ENCODE measurements at places on chromosomes 13 and 19. TPM values are rescaled to one million over a fixed set of nuclear protein-coding genes. Genes with fewer than 3 reads are reported as not detected.
A peak's percentile ranks its signal among the peaks of the same experiment; 100 is the strongest.

The ACER1 gene
- 56.9 TPM for total RNA-seq

- DNase-seq, result no peak
These were observed 9.7 kb downstream of the SMIM24 start for GRCh38 chr19:3470500-3471128.

The ZNF418 gene
- 4.3 TPM for total RNA-seq

- DNase-seq, result no peak
These were observed 3.2 kb downstream of the CCNP start for GRCh38 chr19:40223135-40223822.

DNA sequence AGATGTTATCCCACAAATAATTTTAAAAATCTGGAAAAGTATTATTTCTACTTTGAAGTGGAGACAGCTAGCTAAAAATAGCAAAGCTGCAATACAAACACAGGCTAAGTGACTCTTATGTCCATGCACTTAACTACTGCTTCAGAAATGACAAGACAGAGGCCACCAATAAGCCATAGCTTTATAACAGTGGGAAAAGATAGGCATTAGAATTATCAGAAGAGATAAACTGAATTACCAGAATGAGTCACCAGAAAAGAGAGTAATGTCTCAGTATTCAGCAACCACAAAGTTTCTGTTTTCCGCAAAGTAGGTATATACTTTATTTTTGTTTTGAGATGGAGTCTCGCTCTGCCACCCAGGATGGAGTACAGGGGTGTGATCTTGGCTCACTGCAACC is 17.1 kb downstream of the CLN5 start:
- DNase-seq, result no peak

DNA sequence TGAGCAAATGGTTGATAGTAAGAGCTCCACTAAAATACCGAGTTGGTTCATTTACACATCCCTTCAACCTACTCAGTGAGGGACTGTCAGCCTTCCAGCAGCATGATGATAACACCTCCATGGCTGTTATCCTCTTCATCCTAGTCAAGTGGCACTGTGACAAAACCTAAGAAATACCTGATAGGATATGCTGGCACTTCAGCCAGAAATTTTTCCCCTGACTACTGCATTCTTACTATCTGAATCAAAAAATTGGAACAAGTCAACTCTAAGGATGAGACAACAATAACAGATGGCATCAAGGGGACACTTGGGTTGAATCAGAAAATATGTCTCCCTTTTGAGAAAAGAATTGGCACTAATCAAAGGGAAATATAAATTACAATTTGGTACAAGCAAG is 193.9 kb downstream of the KCTD12 start:
- no peak for DNase-seq

DNA sequence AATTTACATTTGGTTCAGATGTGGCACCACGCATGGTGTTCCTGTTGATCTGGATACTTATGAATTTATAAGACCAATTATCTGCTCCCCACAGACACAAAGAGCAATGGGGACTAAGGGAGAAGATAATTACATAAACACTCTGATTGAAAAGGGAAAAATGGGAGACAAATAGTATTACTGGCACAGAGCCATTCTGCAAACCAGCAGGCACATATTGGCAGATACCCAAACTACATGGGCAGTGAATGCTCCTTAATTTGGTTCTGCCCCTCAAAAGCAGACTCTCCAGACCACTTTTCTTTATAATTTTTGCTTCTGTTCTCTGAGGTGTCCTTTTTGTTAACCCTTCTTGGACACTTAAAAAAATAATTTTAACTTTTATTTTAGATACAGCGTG is 1674.2 kb downstream of the PCDH9 start:
- no peak for DNase-seq

DNA sequence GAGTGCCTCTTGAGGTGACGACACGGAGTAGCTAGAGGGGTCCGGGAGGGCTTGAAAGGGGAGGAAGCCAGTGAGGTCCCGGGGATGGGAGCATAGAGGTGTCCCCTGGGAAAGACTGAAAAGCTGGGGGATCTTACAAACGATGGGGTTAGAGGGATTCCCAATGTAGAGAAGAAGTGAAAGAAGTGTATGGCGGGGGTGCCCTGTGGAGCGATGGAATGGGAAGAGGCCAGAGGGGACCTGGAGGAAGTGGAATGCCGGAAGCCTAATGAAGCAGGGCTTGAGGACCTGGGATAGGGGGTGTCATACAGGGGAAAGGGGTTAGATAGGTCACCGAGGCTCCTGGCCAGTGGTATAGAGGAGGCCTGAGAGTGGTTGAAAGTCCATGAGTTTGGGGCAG is 580 bp downstream of the AP2A1 start:
- no peak for DNase-seq

The SYNGR4 gene
- not detected for total RNA-seq

The KIR3DL1 gene
- not detected for total RNA-seq

The OR2Z1 gene
- total RNA-seq, result not detected

- no peak for DNase-seq
These were observed 590 bp downstream of the LILRB5 start for GRCh38 chr19:54256250-54257115.

The CLDN10 gene
- total RNA-seq, result 29.7 TPM

The MEIS3 gene
- total RNA-seq, result 1.9 TPM

The OR4F17 gene
- not detected for total RNA-seq

The ZSWIM9 gene
- total RNA-seq, result 7.7 TPM

GRCh38 chr19:52691737-52692136 is 43.1 kb downstream of the ZNF611 start:
- DNase-seq, result no peak

DNA sequence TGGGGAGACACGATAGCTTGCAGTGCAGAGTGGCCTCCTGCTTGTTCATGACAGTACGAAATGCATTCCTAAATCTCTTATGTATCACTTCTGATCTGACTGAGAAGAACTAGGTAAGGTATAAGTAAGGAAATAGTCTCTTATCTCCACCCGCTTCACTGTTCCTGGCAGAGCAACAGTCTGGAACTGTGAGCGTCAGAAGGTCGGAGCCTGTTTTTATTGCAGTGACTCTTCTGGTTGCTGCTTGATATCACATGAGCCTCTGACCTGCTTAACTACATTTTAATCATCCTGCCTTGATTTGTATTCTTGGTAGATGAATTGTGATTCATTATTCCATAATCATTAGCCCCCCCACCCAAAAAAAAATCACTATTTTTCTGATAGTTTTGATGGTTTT is 69.0 kb downstream of the COL4A2 start:
- DNase-seq, result no peak

DNA sequence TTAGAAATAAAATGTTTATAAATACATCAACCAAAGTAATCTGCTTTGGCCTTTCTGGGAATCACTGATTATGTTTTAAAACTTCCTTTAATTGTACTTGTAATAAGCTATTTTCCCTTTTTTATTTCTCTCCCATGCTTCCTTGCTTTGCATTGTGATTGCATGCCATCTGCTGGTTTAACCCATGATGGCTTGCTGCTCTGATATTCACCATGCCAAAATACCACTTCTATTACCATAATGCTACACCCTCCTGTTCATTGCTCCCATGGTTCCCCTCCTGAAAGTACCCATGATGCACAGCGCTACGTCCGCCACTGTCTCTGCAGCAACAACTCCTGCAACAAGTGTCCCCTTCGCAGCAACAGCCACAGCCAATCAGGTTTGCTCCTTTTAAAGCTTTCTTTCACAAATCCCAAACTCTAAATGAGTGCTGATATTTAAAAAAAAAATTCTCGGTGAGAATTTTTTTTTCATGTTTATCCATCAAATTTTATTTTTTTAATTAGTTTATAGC is 67.7 kb upstream of the RAP2A start:
- DNase-seq, result no peak

The ZNF221 gene
- 4.3 TPM for total RNA-seq

DNA sequence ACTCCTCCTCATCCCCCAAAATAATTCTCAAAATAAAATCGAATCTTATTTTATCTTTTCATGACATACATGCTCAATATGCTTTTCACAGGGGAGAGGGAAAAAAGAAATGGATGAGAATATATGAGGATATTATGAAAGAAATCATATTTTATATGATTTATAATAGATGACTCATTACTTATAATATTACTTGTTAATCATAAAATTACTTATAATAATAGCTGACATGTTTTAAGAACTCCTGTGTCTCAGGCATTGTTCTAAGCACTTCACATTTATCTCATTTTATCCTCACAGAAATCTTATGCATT is 3.0 kb upstream of the CEACAM3 start:
- no peak for DNase-seq

DNA sequence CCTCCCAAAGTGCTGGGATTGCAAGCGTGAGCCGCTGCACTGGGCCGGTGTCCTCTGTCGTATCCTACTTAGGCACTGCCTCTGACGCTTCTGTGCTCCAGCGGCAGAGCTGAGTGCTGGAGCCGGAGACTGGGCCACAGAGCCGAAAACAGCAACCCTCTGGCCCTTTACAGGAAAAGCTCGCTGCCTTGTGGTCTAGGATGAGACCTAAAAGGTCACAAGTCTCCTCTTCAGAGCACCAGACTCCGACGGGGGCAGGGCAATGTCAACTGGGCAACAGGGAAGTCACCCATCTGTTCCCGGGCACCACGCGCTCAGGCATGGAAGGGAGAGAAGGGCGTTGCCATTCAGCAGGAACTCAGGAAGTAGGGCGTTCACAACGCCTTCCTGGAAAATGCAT is 91.7 kb downstream of the GADD45B start:
- peak; percentile 93 for DNase-seq

- DNase-seq, result no peak
These were observed 23.5 kb upstream of the DCLK1 start for GRCh38 chr13:36154567-36155291.

- DNase-seq, result no peak
These were observed 963.4 kb downstream of the PCDH17 start for GRCh38 chr13:58594747-58595600.

- no peak for DNase-seq
These were observed 116.2 kb downstream of the TBC1D4 start for GRCh38 chr13:75365724-75366173.

DNA sequence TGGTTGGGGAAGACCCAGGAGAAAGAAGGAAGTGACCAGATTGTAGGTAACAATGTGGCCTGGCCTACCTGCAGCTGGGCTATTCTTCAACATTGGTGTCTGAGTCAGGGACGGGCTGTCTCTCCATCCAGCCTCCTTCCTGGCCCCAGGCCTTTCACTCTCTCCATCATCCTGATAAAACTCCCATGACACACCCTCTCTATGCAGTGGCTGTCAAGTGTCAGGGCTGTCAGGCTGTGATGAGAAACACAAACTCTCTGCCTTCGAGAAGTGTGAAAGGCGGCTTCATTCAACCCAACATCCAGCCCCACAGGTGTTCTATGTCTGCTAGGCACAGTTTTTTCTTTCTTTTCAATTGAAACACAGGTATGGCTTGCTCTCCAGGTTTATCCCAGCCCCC is 153.3 kb upstream of the VSTM2B start:
- no peak for DNase-seq

The RFPL4A gene
- not detected for total RNA-seq

The EBI3 gene
- not detected for total RNA-seq

GRCh38 chr13:58313219-58313618 is 681.7 kb downstream of the PCDH17 start:
- no peak for DNase-seq

DNA sequence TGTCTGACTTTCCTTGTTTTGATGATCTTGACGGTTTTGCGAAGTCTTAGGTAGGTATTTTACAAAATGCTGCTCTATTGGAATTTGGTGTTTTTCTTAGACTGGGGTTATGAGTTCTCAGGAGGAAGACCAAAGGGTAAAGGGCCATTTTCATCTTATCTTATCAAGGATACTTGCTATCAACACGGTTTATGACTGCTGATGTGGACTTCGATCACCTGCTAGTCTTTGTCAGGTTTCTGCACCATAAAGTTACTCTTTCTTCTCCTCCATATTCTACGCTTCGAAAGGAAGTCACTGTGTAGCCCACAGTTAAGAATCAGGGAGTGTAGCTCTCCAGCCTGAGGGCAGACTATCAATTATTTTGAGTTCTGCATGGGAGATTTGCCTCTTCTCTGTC is 7.4 kb upstream of the CEBPG start:
- no peak for DNase-seq

The FCGBP gene
- total RNA-seq, result 286 TPM

GRCh38 chr19:21130097-21130775 is 11.6 kb upstream of the ZNF431 start:
- no peak for DNase-seq

GRCh38 chr19:15323496-15324235 is 8.7 kb downstream of the BRD4 start:
- DNase-seq, result peak; percentile 93

DNA sequence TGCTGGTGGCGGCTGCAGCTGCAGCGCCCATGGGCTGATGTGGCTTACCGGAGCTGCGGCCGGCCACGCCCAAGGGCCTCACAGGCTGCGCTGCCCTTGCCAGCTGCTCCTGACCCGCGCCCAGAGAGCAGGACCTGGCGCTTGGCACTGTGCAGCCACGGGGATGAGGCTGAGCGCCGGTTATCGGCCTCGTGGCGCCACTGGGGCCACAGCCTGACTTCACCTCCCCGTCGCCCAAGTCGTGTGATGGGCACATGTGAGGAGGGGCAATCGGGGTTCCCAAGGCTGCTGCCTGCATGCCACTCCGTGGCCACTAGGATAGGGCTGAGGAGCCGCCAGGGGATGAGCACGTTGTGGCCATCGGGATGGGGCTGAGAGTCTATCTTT is 77.2 kb upstream of the PABPC3 start:
- DNase-seq, result no peak

The ATP5F1D gene
- 198 TPM for total RNA-seq

The GSX1 gene
- total RNA-seq, result not detected

DNA sequence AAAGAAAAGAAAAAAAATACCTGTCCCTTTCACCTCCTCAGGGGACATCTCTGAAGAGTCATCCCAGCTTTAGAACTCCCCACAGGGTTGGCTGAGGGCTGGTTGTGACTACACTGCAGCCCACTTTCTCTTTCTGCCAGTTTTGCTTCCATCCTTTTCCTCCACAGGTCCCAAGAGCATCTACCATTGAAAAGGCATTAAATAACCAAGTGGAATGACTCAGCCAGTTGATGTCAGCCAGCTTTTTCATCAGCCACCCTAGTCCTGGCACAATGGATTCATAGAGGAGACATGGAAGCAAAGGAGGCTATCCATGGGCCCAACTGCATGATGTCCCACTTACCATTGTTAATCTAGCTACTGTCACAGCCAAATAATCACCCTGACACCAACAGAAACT is 9.2 kb upstream of the RCBTB1 start:
- DNase-seq, result no peak

DNA sequence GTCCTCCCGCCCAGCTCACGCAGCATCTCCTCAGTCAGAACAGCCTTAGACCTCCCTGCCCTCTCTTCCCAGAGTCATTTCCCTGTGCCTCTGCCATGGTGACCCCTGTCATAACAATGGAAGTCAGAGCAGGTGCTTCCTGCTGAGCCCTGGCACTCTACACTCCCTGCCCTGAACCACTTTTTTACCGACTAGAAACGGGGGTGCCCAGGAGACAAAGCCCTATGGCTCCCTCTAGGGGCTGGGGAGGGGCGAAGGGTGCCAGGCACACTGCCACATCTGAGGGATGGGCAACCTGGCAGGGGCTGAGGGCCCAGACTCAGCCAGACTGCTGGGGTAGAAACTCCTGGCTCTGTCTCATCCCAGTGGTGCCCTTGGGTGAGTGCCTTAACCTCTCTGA is 16.4 kb downstream of the ZNF574 start:
- no peak for DNase-seq
